Gastroesophageal sphincter (tissue), 4 donors: ENCODE measurements at places on chromosomes 7 and 10. TPM values are rescaled to one million over a fixed set of nuclear protein-coding genes. Genes with fewer than 3 reads are reported as not detected.

CNPY1 gene
- not detected for total RNA-seq

AOAH gene
- 20.5 TPM for total RNA-seq

MARCHF5 gene
- 11.5 TPM for total RNA-seq

DNA sequence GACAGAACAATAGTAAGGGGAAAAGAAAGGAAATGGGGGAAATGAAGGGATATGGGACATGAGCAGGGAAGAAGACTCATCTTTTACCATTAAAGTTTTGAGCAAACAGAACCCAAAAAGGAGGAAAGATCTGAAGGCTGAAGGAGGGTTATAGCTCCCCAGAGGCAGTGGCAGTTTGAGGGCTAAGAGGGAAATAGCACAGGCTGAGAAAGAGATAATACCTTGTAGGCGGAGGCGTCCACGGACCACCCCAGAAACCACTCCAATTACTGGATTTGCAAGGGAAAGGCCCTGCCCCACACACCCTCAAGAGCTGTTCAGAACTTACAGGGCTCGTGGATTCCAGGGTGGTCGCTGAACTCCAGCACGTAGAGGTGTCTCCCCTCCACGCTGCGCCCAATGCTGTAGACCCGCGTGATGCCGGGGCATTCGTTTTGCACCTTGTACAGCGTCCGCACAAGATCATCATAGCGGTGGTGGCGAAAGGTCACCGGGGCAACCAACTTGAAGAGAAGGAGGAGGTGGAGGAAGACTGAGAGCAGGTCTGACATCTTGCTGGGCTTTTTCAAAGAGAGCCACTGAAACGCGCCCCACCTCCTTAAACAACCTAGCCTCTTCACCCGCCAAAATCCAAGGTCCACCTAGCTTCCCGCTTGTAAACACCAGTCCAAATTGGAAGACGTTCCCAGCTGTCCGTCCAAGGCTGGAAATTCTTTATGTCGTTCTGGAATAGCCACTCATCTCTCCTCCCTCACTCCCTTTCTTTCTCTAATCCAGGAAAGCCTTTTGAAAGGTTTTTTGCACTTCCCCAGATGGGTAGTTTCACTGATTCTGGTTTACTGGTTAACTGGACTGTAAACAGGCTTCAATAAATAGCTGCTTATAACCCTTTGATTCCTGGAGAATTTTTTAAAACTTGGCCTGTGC lies at the start of gene CPN1:
Gene CPN1 (minus strand): TSS at position 795 of the 927 bp plus-strand sequence. CDS start 244 bp downstream, at position 551.
- no peak for ATAC-seq
